Thyroid gland (tissue), 4 donors: ENCODE measurements at places on chromosomes 7 and 10.

- no peak for DNase-seq
These were observed 14.3 kb downstream of the ANKRD1 start for GRCh38 chr10:90906596-90906995.

DNA sequence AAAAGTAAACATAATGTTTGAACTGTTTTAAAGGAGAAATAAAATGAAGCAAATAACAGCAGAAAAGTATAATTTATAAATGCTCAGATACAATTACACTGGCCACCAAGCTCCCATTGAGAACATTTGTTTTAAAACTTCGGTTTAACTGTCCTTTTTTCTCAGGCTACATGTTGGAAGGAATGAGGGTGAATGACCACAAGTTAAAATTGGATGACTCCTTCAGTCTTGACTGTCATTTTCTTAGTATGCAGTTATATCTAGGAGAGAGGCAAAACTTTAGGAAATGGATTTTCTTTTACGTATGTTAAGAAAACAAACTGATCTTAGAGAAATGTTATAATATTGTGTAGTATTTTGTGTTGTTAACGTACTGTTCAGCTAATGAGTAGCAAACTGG, 5.0 kb downstream of the TRIM24 start:
- no peak for DNase-seq

- no peak for DNase-seq
These were observed 42.5 kb downstream of the DPCD start for GRCh38 chr10:101630633-101630920.

DNA sequence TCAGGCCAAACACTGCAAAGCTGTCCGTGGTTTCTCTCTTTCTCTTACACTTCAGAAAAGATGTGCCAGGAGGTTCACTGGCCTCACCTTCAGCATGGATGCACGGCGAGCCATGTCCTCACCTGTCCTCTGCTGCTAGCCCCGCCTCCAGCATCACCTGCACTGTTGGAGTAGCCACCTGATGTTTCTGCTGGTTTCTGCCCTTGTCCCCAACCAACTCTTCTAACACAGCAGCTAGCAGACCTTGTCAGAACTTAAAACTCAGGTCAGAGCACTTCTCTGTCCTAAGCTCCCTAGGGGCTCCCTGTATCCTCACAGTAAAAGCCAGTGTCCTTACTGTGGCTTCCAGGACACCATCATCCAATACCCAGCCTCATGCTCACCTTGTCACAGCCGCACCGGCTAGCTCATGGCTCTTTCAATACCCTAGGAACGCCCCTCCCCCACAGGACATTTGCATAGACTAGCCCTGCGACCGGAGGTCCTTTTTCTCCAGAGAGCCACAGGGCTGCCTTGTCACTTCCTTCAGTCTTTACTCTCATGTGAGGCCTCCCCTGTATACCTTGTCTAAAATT, 15.2 kb downstream of the PALD1 start:
- no peak for DNase-seq

DNA sequence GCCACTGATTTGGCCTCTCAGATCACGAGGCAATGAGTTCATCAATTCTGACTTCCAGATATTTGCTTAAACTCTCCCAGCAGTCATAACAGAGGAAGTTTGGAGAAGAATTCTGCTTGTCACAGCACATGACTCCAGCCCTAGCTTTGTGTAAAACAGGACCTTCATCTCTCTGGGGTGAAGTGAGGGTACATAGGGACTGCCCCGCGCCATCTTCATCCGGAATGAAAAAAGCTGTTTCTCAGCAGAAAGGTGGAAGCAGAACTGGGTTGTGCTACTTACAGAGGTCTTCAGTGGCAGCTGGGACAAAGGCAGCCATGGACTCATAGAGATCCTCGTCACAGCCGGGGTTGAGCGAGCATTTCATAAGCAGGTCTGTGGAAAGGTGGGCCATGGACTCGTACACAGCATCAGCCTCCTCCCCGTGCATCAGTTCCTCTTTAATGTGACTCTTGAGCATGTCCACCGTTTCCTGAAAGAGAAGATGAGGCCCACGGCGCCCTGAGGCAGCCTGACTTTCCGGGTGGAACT, 58.4 kb upstream of the TM9SF3 start:
- no peak for DNase-seq

- no peak for DNase-seq
These were observed 28.0 kb upstream of the GNAI1 start for GRCh38 chr7:80106498-80107113.

- DNase-seq: no peak
These were observed 113.7 kb downstream of the ARL4A start for GRCh38 chr7:12801107-12801506.

- DNase-seq: no peak
These were observed 5.0 kb downstream of the ZYX start for GRCh38 chr7:143385891-143386781.

DNA sequence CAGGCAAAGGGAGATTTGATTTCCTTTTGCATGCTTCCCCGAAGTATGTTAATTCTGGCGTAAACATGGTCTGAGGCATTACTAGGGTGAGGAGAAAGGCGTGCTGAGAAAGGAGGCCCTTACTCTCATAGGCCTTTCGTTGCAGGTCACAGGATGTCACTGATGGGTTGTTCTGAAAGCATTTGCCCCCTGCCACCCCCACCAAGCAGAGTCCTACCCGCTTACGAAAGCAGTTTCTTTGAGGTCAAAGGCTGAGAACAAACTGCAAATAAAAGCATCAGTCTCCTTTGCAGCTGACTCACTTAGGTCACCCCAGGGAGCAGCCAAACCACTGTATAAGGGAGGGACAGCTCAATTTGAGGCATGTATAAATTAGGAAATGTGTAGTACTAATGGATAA, 57.1 kb downstream of the BPGM start:
- DNase-seq: no peak

- DNase-seq: no peak
These were observed 17.1 kb upstream of the STK17A start for GRCh38 chr7:43565786-43566185.

- DNase-seq: no peak
These were observed 39.1 kb upstream of the OPALIN start for GRCh38 chr10:96397902-96398301.
